Memory B cell (primary cell): ENCODE measurements at places on chromosomes 5 and 9.

- DNase-seq: no peak
These were observed 211.3 kb upstream of the FBN2 start for GRCh38 chr5:128749136-128749898.

GRCh38 chr9:75138260-75139040, 50.1 kb downstream of the OSTF1 start:
- DNase-seq: no peak

- no peak for DNase-seq
These were observed 238.2 kb downstream of the SLIT3 start for GRCh38 chr5:169062690-169063089.

DNA sequence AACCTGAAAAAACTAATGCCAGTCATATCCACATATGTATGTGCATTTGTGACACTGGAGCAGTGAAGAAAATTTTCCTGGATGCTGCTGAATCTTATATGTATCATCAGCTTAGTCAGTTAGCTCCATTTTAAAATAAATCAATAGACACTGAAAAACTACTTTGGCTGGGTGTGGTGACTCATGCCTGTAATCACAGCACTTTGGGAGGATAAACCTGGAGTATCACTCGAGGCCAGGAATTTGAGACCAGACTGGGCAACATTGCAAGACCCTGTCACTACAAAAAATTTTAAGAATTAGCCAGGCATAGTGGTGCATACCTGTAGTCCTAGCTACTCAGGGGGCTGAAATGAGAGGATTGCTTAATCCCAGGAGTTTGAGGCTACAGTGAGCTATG, 511.0 kb upstream of the TLE4 start:
- DNase-seq: no peak

- DNase-seq: no peak
These were observed 382.9 kb upstream of the RFX3 start for GRCh38 chr9:3908731-3909130.

GRCh38 chr9:2039294-2040180, 24.4 kb downstream of the SMARCA2 start:
- DNase-seq: no peak

- no peak for DNase-seq
These were observed 133.1 kb upstream of the POU5F2 start for GRCh38 chr5:93874491-93874890.

DNA sequence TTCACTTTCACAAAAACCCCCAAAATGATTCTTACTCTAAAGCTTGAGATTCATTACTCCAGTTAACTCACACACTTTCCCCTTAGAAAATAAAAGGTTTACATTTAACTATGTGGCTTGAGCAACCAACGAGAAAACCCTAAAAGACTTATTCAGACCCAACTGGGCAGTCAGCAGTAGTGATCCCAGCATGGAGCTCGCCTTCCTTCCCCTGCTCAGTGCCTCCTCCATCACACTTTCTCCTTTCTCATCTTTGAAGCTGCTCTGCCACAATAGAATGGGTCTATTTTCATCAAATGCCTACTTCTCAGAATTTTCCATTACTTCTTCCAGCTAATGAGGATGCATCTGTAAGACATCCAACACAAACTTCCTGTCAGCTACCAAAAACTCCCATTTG, 29.1 kb downstream of the RORB start:
- DNase-seq: no peak

GRCh38 chr5:82698026-82698425, 379.2 kb downstream of the TMEM167A start:
- no peak for DNase-seq

DNA sequence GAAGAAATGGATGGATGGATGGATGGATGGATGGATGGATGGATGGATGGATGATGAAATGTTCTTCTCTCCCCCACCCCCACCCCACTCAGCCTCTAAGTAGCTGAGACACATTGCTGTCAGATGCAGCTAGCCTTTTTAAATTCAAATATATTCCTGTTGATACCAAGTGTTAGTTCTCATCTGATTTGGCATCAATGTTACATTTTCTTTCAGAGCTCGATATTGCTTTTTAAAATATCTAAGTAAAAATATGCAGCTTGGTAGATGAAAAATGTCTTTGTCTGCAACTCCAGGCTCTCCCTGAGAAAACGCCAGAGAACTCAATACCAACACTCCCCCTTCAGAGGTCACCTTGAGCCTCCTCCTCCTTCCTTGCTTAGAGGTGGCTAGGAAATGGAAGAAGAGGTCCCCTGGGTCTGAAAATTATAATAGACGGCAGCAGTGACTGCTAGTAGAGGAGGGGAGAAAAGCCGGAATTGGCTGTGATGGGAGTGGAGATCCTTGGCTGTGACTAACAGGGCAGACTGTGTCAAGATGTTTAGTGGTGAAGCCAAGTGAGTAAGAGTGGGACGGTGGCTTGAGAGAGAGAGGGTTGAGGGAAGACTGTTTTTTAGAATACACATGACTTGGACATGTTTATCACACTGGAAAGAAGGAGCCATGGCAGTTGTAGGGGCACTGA, 156.0 kb downstream of the ZNF462 start:
- DNase-seq: no peak

- no peak for DNase-seq
These were observed 270.5 kb downstream of the DMRT2 start for GRCh38 chr9:1320607-1321195.

DNA sequence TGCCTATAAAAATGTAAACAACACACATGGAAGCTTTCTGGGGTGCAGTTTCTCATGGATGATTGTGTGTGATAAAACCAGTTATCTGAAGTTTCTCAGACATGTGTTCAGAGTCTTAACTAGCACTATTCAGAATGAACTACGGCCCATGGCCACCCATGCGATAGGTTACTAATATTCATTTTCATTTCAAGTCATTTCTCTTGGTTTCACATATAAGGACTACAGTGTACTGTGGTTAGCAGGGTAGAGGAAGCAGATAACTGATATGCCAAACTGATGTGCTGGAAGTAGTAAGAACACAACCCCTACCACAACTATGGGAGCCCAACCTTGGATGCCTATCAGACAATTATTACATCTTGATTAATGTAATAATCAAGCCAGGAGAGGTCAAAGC, 372.1 kb downstream of the DTWD2 start:
- DNase-seq: no peak

DNA sequence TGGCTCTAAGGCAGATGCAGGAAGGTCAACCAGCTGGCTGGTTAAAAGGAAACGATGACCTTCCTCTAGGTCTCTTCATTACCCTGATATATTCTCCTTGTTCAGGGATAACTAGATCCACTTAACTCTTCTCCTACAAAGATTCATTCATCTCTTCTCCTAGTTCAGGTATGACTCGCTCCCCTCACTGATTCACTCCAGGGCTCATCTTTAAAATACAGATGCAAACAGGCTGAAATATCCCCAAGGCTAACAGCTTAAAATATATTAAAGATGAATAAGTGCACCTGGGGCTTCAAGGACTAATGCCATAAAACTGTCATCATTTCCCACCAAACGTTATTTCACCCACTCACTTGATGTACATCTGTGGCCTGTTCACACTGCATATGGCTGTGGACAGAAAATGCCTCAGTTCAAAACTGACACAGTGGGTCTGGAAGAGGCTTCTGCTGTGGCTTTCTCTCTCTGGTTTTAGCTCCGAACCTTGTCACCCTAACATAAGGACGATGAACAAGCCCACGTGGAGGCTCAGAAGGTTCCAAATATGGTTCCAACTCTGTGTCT, 366.9 kb downstream of the DEPDC1B start:
- no peak for DNase-seq

- no peak for DNase-seq
These were observed 34.6 kb upstream of the NFIB start for GRCh38 chr9:14348373-14349145.

GRCh38 chr5:168136340-168136739, 155.1 kb upstream of the WWC1 start:
- no peak for DNase-seq

DNA sequence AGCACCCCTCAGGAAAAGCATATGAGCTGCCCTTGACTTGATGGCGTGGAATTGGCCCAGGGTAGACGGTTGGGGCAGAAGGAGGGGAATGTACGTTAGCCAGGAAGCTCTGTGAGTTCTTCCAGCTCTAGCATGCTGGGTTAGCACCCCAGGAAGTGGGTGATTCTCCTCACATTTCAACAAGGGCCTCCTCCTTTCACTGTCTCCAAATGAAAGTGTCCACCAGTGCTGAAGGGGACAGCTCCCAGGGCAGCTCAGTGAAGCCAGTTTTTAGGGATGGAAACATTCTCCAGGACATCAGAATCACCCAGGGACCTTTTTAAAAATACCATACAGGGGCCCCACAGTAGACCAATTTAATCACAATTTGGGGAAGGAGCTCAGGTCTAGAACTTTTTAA, 17.2 kb upstream of the AFAP1L1 start:
- DNase-seq: no peak

- no peak for DNase-seq
These were observed 1.3 kb downstream of the ADAMTS6 start for GRCh38 chr5:65480306-65480865.
